Stimulated activated CD4-positive, alpha-beta T cell treated with anti-CD3 and anti-CD28 coated beads, Interleukin-12 subunit alpha, Interleukin-12 subunit beta, amount 100 ng/mL, for 48 hours (primary cell): ENCODE measurements at places on chromosomes 7 and 10.

- DNase-seq: no peak
Measured at GRCh38 chr10:46232666-46233065, 54.1 kb upstream of the ANTXRL start.

DNA sequence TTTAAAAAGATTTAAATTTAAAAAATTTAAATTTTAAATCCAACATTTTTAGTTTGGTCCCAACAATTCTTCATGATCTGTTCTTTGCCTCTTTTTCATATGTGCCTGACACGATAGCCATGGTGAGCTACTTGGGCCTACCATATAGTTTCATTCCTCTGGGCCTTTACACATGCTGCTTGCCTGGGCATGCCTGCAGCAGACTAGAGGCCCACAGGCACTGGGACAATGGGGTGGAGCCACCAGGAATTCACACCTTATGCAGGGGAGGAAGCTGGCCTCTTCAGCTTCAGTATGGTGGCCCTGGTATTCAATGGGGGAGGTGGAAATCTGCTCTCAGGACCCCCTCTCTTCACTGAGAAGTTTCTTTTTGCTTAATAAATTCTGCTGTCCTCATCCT lies 37.8 kb upstream of the ZNF365 start:
- DNase-seq: no peak

DNA sequence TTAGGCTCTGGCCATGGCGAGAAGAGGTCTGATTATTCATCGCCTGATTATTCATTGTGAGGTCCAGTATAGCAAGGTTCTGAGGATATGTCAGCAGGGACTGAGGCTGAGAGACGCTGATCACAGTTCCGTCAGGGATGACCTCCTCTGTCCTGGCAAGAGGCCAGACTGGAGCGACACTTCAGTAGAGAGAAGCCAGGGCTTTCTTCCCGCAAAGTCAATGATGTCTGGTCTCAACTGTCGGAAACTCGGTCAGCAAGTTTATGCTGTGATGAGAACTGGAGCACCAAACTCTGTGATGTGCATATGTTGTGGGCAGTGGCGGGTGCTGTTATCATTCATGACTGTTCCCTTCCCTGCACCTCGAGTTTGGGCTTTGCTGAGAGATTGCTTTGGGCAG lies 29.0 kb upstream of the GNA12 start:
- DNase-seq: no peak

DNA sequence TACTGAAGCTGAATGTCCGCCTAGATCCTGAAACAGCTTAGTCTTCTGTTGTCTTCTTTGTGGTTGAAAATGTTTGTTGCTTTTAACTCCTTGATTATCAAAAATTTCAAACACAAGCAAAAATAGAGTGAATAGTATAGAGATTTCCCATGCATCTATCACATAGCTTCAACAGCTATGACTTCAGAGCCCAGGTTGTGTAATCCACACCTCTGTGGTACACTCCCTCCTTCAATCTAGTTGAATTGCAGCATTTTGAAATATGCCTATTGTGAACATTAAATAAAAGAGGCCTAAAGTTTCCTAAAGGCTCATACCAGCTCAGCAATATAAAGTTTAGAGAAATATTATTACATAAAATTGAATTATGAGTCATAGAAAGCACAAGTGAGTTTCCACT lies 204.7 kb upstream of the HDAC9 start:
- no peak for DNase-seq

- no peak for DNase-seq
Measured at GRCh38 chr10:121217331-121217730, 366.2 kb downstream of the WDR11 start.

- DNase-seq: no peak
Measured at GRCh38 chr10:132659206-132660091, 121.9 kb downstream of the INPP5A start.

- DNase-seq: no peak
Measured at GRCh38 chr7:43697690-43698089, 31.6 kb downstream of the COA1 start.
